ENCODE measurements at places on chromosomes 7 and 10. TPM values are rescaled to one million over a fixed set of nuclear protein-coding genes. Genes with fewer than 3 reads are reported as not detected.

Gene ZNF804B
- not detected for total RNA-seq

- H3K4me3 ChIP-seq = no peak overlapping the region
- H3K27me3 ChIP-seq = no peaks in the 10 kb centered on the region
- no peaks in the 10 kb centered on the region for H3K4me1 ChIP-seq
- H3K36me3 ChIP-seq = no peaks in the 10 kb centered on the region
- H3K27ac ChIP-seq = no peak overlapping the region
Observed at GRCh38 chr10:123748711-123749110, 82.6 kb downstream of the GPR26 start.

- H3K27ac ChIP-seq = no peak overlapping the region
- H3K4me3 ChIP-seq = no peak overlapping the region
- no peaks in the 10 kb centered on the region for H3K4me1 ChIP-seq
- no peaks in the 10 kb centered on the region for H3K27me3 ChIP-seq
- DNase-seq = no peak
Observed at GRCh38 chr10:95552679-95553342, 8.4 kb downstream of the SORBS1 start.

GRCh38 chr7:104089612-104090011 is 100.2 kb upstream of the RELN start:
- H3K27me3 ChIP-seq = no peaks in the 10 kb centered on the region
- no peak overlapping the region for H3K27ac ChIP-seq
- no peak for DNase-seq
- no peaks in the 10 kb centered on the region for H3K4me1 ChIP-seq
- H3K36me3 ChIP-seq = no peaks in the 10 kb centered on the region

Gene CLRN3
- total RNA-seq = not detected

Gene CCDC7
- total RNA-seq = 11.6 TPM

- DNase-seq = no peak
- no peak overlapping the region for H3K4me3 ChIP-seq
- no peaks in the 10 kb centered on the region for H3K36me3 ChIP-seq
- no peaks in the 10 kb centered on the region for H3K4me1 ChIP-seq
- no peak overlapping the region for H3K27ac ChIP-seq
Observed at GRCh38 chr10:23317416-23317815, 27.2 kb downstream of the C10orf67 start.

- H3K4me1 ChIP-seq = no peaks in the 10 kb centered on the region
- no peak overlapping the region for H3K4me3 ChIP-seq
- DNase-seq = no peak
- no peak overlapping the region for H3K27ac ChIP-seq
- H3K36me3 ChIP-seq = no peaks in the 10 kb centered on the region
Observed at GRCh38 chr10:34195364-34196057, 619.6 kb downstream of the PARD3 start.

Gene MXI1
- 9.2 TPM for total RNA-seq

DNA sequence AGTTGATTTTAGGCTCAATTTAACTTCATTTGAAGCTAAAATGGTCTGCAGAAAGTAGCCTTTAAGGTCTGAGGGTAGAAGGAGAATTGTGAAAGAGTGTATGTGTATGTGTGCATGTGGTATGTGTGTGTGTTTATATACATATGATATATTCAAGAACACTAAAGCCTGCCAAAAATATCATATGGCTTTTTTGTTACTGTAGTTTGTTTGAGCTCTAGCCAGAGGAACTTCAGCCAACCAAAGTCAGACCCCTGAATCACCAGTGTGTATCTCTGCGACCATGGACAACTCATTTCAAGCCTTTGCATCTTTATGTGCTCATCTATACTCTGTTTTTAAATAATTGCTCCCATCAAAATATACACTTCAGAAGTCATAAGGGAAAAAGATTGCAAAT is 58.4 kb upstream of the HDAC9 start:
- H3K27me3 ChIP-seq = no peaks in the 10 kb centered on the region
- no peaks in the 10 kb centered on the region for H3K36me3 ChIP-seq

Gene JAKMIP3
- 0.13 TPM for total RNA-seq

Gene TSPAN13
- total RNA-seq = 0.97 TPM

Measured in CD8-positive, alpha-beta memory T cell (primary cell).